ENCODE measurements at places on chromosomes 1 and 21.

- DNase-seq: no peak
Observed at GRCh38 chr1:24117722-24118409, 5.9 kb upstream of the MYOM3 start.

- DNase-seq: no peak
Observed at GRCh38 chr1:150102986-150103385, 35.4 kb downstream of the VPS45 start.

DNA sequence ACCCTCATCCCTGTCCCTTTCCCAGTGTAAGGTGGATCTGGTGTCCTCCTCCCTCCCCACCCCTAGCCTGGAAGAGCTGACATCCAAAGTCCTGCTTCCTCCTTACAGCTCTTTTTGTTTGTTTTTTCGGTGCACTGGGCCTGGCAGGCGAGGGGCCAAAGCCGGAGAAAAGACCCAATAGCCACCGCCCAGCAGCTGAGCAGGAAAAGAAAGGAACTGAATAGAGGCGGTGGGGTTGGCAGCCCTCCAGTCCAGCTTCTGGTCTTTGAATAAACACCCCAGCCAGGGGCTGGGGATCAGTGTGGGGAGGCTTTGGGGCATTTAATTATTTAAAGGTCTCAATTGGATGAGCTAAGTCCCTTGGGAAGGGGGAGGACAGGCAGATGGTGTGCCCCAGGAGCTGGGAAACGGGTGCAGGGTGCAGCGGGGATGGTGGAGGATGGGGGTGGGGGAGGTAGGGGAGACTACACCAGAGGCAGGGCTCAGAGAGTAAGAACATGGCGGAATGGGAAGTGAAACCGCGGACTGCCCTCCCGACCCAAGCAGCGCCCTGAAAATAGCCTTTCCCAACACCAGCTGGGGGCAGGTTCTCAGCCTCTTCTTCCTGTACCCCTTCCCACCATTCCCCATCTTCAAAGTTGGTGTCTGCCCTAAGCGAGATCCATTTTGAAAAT lies 20.2 kb downstream of the BTG2 start:
- DNase-seq: no peak

DNA sequence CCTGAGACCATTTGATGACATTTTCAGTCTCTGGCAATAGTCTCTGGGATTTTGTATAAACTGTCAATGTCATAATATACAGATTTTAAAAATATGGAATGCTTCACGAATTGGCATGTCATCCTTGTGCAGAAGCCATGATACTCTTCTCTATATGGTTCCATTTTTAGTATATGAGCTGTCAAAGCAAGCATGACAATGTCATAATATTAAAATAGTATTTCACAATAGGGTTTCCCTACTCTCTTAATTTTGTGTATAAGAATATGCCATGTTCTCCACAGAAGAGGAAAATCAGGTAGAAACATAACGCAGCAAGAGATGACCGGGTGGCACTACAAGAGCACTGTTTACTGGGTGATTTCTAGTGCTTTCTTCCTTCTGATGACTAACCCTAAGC lies 8.3 kb upstream of the DIPK1A start:
- no peak for DNase-seq

DNA sequence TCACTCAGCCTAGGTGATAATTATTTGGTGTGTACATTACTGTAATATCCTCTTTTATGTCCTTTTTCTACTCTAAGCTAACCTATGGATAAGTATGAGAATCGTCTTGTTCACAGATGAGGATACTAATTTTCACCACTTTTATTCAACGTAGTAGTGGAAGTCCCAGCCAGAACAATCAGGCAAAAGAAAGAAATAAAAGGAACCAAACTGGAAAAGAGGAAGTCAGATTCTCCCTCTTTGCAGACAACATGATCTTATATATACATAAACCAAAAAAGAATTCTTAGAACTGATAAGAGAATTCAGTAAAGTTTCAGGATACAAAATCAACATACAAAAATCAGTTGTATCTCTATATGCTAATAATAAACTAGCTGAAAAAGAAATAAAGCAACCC lies 12.6 kb upstream of the RGL1 start:
- no peak for DNase-seq

DNA sequence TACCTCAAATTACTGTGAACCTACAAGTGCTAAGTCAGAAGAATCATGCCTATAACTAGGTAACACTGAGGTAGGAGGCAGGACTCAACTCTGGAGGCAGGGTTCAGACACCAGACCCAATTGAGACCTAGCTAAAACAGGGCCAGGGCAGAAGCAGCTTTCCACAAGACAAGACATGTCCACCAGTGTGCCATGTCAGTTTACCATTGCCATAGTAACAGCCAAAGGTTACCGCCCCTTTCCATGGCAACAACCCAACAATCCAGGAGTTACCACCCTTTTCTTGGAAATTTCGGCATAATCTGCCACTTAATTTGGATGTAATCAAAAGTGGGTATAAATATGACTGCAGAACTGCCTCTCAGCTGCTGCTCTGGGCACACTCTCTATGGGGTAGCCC lies 432.3 kb downstream of the DPYD start:
- no peak for DNase-seq

GRCh38 chr1:172354291-172355274 lies 65.9 kb upstream of the C1orf105 start:
- DNase-seq: no peak

DNA sequence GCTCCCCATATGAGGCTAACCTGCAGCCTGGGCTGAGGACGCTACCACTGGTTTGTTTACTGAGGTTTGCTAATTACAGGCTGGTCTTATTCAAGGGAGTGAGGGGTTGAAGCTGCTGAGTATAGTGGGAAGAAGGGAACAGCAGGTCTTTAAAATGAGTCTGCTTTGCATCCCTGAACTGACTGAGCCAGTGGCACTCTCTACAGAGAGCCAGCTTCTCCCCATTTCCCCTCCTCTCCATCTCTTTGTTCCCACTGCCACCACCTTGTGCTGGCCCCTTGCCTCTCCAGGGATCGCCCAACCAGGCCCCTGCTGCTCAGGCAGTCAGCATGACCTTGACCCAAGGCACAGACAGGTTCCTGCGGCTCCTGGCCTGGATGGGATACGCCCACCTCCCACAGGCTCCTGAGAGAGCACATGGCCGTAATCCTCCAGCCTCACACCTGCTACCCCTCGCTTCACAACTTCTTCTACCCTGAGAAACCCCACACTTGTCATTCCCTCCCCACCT lies 45.0 kb downstream of the IER5 start:
- DNase-seq: no peak

DNA sequence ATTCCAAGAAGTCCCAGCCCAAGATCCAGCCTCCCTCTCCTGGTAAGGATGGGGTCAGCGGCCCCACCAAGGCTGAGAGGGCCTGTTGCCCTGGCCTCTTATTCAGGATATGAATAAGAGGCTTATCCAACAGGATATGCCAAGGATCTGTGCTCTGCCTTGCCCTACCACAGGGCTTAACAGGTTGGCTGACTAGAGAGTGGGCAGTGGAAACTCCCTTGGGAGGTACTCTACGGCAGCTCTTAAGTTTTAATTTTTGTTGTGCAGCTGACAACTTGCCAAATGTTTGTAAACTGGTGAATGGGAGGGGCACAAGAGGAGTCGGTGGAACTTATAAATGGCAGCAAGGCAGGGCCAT lies 16.5 kb upstream of the PIGV start:
- DNase-seq: no peak

DNA sequence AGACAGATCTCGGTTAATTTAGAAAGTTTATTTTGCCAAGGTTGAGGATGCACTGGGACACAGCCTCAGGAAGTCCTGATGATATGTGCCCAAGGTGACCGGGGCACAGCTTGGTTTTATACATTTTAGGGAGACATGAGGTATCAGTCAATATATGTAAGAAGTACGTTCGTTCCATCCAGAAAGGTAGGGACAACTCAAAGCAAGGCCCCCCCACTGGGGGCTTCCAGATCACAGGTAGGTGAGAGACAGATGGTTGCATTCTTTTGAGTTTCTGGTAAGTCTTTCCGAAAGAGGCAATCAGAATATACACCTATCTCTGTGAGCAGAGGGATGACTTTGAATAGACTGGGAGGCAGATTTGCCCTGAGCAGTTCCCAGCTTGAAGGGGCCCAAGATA lies 60.4 kb upstream of the VTCN1 start:
- DNase-seq: no peak

- DNase-seq: no peak
Observed at GRCh38 chr1:116557323-116557878, 13.4 kb downstream of the CD58 start.

GRCh38 chr1:3441410-3441847 lies 13.0 kb upstream of the ARHGEF16 start:
- DNase-seq: no peak

GRCh38 chr21:45580181-45580575 lies 37.9 kb upstream of the SLC19A1 start:
- peak; percentile 33 for DNase-seq

DNA sequence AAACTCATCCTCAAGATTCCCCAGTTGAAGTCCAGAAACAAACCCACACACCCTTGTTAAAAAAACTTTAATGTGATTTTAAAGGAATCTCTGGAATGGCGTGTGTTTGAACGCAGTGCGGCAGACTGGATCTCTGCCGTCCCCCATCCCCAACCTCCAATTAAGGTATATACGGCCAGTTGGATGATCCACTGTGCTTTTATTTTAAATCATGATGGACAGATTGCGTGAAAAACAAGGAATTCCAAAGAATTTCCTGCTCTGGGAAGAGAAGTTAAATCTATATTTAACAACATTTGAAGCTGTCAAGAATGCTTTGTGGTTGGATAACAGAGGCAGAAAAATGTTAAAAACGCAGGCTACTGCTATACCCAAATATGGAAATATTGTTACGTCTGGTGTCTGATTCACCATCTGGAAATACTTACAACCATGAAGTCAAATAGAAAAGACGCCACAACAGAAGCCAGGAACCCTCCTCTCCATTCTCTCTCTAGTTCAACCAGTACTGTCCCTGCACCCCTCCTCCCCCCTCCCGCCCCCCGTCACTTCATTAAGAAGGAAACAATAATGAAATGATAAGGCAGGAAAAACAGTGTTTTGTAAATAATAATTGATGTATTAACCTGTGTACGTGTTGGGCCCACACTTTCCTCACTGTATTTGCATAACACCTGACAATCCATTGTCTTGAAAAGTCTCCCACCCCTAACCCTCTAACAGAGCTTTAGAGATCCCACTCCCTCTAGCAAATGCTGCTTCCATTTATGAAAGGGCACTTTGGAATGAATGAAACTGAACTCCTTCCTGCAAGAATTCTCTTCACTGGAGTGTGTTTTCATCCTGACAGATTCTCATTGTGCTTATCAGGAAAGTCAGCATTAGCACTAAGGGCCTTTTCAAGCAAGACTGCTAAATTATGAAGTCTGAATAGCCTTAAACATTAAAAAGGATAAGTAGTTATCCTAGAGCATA lies 2.0 kb upstream of the CCN1 start:
- DNase-seq: no peak

DNA sequence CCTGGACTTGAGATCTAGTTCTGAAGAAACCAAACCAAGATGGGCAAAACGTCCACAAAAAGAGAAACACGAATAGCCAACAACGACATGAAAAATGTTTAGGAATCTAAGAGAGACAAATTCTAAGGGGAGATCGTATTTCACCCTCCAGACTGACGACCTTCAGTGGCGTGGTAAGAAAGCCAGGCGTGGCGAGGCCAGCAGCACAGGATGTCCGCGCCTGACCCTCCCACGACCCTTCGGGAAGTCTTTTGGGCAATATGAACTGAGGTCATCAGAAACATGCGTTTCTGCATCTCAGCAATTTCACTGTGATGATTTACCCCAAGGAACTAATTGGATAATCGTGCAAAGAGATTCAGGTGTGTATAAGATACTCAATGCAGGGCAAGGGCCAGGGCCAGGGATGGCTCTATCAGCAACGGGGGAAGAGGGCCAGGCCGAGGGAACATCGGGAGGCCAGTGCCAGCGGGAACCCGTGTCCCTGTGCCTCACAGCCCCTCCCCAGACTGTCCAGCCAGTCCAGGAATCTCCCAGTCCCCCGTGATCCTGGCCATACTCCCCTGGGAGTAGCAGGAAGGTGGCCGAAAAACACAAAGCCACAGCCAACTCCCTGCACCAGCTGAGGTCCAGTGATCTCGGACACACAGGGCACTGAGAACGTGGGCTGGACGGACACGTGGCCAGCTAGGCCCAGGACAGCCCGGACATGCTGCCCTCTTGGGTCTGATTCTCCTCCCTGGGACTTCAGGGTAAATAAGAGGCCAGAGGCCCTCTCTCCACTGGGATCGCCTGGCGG lies 53.6 kb upstream of the ADARB1 start:
- DNase-seq: no peak

GRCh38 chr1:202599669-202600431 lies 110.4 kb downstream of the SYT2 start:
- DNase-seq: peak; percentile 77

- no peak for DNase-seq
Observed at GRCh38 chr1:231774719-231775335, 148.2 kb downstream of the DISC1 start.

GRCh38 chr1:99227056-99227897 lies 37.0 kb upstream of the PLPPR4 start:
- DNase-seq: no peak

DNA sequence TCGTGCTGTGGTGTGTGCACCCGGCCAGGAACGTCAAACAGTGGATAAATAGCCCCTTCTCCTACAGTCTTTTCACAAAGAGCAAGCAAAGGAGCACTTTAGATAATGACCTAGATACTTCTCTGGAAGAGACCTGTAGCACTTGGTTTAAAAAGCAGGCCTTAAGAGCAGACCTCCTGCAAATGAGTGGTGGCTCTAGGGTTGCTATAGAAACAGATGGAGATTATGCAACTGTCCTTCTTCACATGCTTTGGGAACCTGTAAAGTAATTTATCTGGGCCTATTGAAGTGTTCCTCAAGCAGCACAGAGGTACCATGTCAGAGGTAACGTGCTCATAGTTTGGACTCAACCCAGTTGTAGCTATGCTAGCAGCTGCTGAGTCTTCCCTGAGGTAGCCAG lies 208.2 kb upstream of the KIAA0040 start:
- DNase-seq: no peak

DNA sequence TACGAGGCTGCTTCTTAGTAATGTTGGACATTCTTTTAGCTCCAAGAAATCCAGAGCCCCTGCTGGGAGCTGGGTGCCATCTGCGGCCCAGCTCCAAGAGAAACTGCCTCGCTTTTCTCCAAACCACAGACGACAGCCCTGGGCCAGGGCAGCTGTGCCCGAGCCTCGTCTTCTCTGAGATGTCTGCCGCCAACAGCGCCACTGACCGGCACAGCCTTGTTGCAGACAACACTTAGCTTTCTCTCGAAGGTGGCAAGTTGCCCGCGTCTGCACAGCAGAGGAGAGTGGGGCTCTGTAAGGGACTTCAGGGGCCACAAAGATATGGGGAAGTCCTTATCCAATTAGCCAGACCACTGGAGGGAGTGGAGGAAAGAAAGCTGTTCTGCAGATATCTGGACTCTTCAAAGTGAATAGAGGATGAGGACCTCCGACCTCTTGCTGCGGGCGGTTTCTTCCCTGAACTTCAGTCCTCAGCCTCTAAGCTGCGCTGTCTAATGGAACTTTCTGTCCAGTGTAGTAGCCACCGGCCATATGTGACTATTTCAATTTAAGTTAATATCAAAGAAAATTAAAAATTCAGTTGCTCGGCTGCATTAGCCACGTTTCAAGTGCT lies 63.9 kb upstream of the DISP3 start:
- DNase-seq: no peak

GRCh38 chr1:99661780-99662179 lies 15.9 kb downstream of the PALMD start:
- no peak for DNase-seq

Measured in mesothelial cell of epicardium (in vitro differentiated cells).